Activated T-helper 1 cell treated with anti-CD3 and anti-CD28 coated beads, Interleukin-2, amount 50 U/mL, for 16 hours (primary cell): ENCODE measurements at places on chromosomes 4 and X.

- no peak for DNase-seq
Measured at GRCh38 chr4:39587881-39588280, 50.8 kb downstream of the SMIM14 start.

DNA sequence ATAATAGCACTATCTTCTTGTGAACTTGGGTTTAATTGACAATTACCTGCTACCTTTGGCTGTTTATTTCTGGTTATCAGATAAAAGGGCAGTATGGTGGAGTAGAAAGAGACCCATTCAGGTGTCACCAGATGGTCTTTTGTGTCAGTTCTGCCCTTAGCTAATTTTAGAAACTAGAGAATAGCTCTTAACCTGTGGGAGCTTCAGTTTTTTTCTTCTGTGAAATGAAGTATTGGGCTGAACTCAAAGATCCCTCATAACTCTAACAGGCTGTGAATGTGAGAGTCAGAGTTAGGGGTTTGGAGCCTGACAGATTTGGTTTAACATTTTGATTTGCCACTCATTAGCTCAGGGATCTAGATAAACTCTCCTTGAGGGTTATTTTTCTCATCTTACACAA is 335.2 kb downstream of the PPP1R2C start:
- DNase-seq = no peak

- DNase-seq = no peak
Measured at GRCh38 chr4:67459164-67459563, 86.1 kb downstream of the CENPC start.

DNA sequence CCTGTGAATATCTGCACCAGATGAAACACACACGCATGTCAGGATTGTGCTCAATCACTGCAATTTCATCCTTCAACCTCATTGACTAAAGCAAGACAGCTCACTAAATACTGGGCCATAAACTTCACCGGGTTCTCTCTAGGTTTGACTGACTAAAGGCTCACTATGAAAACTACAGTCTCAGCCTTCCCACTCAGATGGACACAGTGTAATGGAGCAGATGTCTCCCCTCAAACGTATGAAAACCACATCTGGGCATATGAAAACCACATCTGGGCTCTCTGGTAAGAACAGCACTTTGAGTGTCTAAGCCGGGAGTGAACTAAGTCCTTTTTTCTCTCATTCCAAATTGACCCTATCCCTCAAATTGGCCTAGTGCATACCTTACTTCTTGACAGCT is 15.2 kb downstream of the GEMIN8 start:
- DNase-seq = no peak

DNA sequence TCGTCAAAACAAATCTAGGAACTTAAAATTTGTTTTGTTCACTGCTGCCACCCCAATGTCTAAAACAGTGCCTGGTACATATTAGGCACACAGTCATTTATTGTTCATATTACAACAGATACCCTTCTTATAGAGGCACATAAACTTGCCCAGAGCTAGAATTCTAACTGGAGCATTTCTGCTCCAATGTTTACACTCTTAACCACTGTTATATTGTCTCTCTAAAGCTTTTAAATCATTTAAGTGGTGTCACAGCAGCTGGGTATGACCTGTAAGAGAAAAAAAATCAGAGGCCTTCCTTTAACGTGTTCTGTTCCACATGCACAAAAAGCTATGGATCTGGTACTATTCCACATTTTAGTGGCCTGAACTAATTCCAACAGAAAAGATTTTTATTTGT is 3.0 kb downstream of the UBE2D3 start:
- DNase-seq = no peak

DNA sequence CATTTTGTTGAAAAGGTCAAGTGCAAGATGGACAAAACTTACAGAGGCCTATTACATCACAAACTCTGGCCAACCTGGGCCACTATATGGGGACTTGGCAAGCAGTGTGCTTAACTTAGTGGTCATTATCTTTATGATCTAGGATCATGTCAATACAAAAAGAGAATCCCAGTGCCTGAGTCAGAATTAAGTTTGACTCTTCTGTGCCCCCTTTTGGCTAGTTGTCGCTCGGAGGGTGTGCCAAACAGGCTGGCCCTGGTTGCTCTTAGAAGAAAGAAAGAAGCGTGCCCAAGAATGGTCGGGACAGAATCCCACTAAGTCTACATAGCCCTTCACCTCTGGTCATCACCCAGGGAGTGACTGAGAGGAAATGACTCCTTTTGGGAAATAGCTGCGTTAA is 100.1 kb downstream of the EIF4E start:
- DNase-seq = peak; percentile 15

DNA sequence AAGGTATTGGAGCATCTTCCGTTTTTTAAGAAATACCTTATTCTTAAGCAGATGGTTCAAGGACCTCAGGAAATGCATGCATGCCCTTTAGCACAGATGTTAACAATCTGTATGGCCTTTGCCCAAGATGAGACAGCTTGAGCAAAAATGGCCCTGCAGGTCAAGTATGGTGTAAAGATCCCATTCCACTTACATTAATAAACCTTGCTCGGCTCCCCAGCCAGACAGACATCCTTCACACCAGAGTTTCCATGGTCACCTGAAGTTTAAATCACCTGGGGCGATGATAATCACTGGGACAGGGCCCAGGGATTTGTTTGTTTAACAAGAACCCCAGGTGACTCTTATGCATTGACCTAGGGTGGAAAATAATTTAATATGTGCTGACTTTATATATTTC is 287.0 kb upstream of the NOCT start:
- no peak for DNase-seq

- DNase-seq = no peak
Measured at GRCh38 chrX:1178580-1179057, 33.8 kb downstream of the CRLF2 start.

DNA sequence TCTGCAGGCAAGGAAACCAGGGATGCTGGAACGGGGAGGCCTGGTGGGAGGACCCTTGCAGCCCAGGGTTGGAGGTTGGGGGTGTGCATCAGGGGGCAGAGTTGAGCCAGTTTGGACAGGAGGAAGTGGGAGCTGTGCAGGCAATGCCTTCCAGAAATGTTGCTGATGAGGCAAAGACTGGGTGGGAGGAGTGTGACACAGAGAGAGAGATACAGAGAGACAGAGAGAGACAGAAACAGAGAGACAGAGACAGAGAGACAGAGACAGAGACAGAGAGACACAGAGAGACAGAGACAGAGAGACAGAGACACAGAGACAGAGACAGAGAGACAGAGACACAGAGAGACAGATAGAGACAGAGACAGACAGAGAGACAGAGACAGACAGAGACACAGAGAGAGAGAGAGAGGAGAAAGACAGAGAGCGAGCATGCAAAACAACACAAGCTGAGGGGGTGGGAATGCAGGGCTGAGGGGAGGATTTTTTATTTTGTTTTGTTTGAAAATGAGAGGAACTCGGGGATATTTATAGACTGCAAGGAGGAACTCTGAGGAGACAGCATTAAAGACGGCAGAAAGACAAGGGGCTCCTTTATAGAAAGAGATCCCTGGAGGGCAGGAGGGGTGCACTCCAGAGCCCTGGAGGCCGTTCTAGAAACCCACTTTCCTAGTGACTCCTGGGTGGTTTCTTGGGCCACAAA is 1.9 kb upstream of the HAUS3 start:
- DNase-seq = no peak

DNA sequence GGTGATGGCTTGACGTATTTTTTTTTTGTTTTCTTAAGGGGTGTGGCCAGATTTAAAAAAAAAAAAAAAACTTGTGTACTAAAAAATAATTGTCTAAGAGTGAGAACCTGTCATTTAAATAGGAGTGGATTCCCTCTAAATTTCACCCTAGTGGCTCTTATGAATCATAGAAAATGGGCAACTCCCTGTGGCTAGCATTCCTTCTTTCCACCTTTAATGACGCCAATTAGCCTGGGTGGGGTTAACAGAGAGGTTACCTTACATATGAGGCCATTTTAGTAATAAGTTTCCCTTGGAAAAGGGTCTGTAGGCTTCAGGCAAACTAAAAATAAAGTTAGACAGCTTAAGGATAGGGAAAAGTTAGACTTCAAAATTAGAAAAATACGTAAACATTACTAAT is 223.5 kb upstream of the FAM241A start:
- no peak for DNase-seq

DNA sequence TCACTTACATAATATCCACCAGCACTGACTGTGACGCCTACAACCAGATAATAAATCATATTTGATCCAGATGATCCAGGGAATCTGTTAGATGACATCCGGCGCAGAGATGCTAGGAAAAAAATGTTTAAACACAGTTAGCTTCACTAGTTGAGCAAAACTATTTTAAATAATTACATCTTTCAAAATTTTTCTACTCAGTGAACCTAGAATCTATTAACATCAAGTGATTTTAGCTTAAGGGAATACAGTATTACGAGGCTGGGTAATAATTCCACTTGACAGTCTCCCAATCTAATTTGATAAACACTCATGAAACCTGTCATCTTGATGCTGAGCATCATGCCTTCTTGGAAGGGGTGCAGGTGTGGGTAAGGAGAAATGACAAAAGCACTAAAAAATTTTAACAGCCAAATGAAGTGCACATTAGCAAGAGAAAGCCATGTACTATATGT is 4.7 kb downstream of the MGARP start:
- no peak for DNase-seq

DNA sequence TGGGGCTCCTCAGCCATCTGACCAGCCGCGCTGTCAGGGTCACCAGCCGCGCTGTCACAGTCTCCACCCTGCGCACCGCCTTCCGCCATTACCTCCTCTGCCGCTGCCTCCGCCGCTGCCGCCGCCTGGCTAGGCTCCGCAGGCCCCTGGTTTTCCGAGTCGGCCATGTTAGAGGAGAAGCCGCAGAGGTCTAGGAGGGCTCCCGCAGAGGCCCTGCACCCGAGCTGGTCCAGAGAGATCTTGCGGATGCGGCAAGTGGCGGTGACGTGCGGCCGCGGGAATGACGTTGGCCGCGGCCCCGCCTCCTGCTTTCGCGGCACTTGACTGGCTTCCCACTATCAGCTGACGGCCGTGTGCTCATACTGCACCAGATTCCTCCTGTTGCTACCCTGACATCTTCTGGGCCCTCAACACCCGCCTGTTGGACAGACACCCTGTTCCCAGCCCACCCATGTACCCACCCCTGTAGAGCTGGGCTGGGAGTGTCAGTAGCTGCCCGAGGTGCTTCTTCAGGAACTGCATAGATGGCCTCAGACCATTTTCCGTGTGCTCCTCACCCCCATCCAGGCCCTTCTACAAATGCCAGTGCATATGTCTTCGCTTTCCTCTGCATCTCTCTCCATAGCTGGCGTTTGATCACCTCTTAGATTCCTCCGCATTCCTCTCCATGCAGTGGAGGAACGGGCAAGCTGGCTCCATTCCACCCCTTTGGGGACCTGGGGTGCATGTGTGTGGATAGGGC is at the start of gene NAP1L5:
Gene NAP1L5, minus strand, starts transcription at position 242 of the 742 bp plus-strand sequence. Its CDS starts 75 bp downstream, at position 167.
- DNase-seq = peak; percentile 29

DNA sequence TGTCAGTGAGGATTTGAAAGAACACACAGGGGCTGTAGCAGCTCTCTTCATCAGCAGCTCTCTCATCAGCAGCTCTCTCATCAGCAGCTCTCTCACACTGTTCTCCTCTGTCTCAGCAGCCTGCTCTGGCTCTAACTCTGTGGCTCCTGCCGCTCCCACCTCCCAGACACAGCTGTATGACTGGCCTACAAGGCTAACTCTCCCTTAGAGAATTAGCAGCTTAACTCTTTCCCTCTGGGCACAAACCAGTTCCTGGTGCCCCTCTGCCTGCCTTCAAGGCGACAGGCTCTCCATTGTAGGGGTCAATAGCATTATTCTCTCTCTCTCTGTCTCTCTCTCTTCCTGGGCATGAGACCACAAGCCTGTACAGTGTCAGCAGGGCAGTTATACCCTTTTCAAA is 385.6 kb upstream of the PCDH10 start:
- no peak for DNase-seq

DNA sequence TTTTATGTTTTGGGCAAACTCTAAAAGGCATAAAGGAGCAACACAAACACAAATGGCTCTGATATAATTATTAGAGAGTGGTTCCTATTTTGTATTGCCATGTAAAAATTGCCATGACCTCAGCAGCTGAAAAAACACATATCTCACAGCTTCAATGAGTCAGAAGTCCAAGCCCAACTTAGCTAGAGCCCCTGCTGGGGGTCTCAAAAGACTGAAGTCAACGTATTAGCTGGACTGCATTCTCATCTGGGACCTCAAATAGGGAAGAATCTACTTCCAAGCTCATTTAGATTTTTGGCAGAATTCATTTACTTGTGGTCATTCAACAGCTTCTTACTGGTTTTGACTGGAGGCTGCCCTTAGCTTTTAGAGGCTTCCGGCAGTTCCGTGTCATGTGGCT is 47.4 kb downstream of the FREM3 start:
- no peak for DNase-seq

DNA sequence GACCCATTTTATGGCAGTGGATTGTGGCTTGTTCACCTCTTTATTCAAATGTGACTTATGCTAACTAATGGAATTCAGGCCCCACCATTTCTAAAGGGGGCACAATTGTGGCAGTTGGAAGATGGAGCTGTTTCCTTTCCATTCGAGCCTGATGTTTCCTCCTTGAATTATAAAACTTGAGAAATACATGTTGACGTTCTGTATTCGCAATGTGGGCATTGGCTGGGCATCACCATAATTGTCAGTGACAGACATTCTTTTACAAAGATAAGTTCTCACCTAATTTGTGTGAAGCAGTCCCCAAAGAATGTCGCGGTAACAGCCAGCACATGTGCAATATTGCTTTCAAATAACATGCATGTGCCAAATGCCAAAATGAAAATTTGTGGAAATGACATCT is 1070.2 kb upstream of the TENM3 start:
- DNase-seq = no peak

- DNase-seq = no peak
Measured at GRCh38 chr4:56211202-56211601, 176.1 kb downstream of the AASDH start.

DNA sequence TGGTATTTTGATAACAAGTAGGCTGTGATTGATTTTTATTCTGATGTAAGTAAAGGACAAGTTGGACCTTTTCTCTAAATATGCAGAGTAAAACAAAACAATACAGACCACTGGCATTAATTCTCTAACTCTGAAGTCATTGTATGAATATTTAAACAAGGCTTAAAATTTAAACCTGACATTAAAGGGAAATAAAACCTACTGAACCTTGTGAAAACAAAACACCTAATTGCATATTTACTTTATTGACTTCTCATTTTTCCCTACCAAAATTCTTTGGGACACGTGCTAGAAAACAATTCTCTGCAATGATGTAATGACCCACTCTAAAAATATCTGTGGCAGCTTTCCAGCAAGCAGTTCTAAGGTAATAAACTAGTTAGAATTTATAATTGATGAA is 369.7 kb upstream of the TRAM1L1 start:
- DNase-seq = no peak

GRCh38 chr4:30716681-30717207 is 3.4 kb upstream of the PCDH7 start:
- DNase-seq = no peak

GRCh38 chr4:47536966-47537365 is 51.9 kb downstream of the ATP10D start:
- no peak for DNase-seq

- no peak for DNase-seq
Measured at GRCh38 chrX:66053414-66053813, 13.5 kb upstream of the VSIG4 start.

- no peak for DNase-seq
Measured at GRCh38 chrX:149629730-149630387, 1.7 kb downstream of the TMEM185A start.

GRCh38 chr4:96097040-96097607 is 257.2 kb downstream of the PDHA2 start:
- DNase-seq = no peak

GRCh38 chr4:163556177-163556576 is 61.7 kb downstream of the TMA16 start:
- DNase-seq = no peak
